ENCODE measurements at places on chromosomes 6 and 20.

DNA sequence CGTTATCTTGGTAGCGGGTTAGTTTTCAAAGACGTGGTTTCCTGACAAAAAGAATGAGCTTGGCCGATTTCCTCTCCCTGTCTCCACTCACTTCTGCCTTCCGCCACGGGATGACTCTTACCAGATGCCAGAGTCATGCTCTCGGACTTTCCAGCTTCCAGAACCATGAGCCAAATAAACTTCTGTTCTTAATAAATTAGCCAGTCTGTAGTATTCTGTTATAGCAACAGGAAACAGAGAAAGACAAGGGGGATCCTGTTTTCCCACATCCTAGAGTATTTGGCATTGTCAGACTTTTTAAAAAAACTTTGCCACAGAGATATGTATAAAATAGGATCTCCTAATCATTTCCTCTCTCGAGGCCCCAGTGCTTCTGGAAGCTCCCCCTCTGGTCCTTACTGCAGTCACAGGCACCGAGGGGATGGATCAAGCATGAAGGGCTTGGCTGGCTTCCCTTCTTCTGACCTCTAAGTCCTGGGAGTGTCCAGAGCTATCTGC is 84.9 kb upstream of the NAA20 start:
- no peak for DNase-seq

DNA sequence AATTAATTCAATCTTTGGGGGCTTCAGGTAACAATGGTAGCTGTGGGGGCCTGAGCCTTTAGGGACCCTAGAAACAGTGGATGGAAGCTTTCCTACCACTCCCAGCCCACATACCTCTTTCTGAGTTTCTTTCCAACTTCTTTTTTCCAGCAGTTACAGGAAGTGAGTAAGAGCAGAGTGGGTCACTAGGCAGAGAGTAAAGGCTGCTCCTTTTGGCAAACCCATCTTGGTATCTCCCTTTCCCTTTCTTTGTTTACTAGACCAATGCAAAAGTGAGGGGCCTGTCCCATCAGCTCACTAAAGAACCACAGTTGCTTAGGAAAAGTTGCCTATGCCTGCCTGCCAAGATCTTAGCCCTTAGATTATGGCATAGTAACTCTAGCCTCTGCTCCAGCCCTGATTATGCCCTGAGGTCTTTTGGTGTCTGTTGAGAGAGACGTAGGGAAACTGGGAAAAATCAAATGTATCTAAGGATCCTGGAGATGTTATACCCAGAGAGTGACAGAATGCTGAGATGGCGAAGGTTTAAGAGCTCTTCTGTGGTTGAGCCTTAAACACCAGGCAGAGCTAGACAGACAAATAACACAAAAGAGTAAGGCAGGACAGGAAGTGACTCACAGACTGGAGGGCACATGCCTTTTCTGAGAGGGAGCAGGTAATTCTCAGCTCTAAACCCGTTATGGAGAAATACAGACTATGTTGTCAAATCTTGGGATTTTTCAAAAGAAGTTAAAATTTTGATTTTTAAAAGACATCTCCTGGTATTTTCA is 31.3 kb downstream of the TRMT6 start:
- DNase-seq, result peak; percentile 12

DNA sequence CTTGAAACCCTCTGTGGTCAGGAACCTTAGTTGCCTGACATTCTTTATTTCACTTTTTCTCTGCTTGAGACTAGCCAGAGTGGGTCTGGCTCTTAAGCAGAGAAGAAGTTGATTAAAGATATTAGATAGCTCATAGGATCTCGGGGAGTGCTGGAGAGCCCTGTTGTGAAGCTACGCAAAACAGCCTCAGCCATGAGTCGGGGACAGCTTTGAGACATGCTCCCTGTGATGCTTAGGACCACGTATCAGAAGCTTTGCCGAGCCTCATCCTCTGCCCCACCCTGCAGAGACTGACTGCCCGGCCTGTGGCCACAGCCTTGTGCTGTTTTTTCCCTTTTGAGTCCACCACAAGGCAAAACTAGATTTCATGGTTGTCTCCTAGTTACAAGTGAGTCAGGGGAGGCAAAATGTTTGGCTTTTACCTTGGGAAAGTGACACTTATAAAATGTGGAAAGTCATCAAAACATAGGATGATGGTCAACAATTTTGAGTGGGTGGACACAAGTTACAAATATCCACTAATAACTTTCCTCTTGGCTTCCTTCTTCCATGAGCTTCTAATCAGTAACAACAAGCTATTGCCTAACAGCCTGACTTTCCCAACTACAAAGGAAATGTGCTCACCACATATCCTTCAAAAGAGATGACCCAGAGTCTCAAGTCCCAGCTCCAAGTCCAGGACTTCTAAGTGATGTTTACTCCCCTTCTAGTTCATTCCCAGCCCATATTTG is 108.4 kb downstream of the JAG1 start:
- DNase-seq, result no peak

- DNase-seq, result no peak
Observed at GRCh38 chr6:85483846-85484245, 34.0 kb downstream of the NT5E start.

DNA sequence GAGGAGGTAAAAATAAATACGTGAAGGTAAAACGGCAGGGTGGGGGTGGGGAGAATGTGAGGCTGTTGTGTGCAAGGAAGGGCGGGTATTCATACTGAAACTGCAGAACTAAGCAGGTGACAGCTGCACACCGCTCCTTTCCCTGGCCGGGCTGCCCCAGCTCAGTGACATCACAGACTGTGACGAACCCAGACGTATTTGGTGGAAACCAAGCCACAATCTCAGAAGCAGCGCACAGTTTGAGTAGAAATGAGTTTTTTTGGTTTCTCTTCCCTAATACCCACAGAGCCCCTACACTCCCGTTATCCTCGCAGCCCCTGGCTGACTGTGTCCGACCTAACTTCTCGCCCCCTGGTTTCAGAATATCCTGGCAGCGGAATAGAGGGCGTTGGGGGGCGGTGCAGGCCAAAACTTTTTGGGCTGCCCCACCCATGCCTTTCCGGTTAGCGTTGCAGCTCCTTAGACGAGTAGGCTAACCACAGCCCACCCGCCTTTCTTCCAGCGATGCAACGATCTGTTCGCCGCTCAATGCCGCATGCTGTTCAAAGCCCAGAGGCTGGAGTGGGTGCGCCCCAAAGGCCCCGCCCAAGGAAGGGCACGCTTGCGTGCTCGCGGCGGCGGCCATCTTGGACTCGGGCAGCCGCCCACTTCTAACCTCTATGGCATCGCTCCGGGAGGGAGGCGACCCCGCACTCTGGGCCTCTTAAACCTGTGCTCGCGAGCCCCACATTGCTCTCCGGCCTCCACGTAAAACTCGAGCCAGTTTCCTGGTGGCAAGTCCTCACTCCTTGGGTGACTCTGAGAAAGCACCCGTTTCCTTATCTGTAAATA is 9.1 kb downstream of the BAK1 start:
- peak; percentile 95 for DNase-seq

- DNase-seq, result peak; percentile 44
Observed at GRCh38 chr20:61608275-61609085, 356.4 kb downstream of the CDH4 start.

GRCh38 chr20:3815703-3816315 is 4.5 kb upstream of the AP5S1 start:
- DNase-seq, result peak; percentile 70

DNA sequence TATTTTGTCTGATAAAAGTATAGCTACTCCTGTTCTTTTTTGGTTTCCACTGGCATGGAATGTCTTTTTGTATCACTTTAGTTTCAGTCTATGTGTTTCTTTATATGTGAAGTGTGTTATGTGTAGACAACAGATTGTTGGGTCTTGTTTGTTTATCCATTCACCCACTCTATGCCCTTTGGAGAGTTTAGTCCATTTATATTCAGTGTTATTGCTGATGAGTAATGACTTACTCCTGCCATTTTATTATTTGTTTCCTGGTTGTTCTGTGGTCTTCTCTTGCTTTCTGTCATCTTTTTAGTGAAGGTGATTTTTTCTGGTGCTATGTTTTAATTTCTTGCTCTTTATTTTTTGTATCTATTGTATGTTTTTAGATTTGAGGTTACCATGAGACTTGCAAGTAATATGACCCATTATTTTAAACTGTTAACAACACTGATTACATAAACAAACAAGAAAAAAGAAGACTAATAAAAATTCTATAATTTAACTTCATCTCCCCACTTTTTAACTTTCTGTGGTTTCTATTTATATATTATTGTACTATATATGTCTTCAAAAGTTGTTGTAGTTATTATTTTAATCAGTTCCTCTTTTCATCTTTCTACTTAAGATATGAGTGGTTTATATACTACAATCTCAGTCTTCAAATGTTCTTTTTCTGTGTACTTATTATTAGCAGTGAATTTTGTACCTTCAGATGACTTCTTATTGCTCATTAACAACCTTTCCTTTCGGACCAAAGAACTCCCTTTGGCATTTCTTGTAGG is 323.4 kb downstream of the BTBD9 start:
- no peak for DNase-seq

DNA sequence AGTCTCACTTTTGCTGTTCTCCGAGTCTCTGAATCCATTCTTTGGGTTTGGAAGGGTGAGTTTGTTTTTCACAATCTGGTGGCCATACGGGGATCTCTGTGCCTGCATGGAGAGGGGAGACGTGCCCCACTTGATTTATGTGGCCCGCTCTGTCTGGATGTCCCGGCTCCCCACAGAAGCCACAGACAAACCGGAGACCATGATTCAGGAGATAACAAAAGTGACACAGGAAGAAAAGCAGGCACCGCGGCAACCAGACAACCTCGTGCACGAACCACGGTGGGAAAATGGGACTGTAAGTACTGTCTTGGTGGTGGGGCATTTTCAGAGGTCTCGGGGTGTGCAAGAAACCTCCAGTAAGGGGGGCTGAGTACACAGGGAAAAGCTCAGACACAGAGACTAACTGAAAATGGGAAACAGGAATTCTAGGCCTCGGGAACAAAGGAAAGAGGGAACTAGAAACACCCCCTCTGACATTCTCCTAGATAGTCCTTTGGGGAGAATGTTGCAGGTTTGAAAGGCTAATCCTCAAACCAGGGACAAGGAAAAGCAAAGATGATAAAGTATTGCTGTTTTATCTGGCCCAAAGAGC is 22.1 kb upstream of the ZNF318 start:
- peak; percentile 47 for DNase-seq

DNA sequence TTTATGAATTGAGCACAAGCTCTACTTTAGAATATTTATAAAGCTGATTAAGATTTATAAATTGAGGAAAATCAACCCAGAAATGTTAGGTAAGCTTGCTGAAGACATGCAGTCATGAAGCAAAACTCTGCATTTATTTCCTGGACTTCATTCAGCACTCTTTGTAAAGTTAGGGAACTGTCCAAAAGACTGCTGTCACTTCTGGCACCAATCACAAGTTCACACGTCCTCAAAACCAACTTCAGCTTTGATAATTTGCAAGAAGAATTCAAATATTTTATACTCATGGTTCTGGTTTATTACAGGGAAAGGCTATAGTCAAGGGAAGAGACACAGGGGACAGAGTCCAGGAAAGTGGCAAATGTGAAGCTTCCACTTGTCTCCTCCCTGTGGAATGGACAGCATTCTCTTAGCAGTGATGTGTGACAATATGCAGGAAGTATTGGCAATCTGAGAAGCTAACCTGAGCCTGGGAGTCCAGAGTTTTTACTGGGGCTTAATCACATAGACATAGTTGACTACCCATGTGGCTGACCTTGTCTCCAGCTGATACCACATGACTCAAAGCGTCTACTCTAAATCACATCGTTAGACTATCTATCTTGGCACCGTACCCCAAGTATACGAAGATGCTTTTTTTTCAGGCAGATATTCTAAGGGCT is 85.4 kb downstream of the PPP1R14C start:
- no peak for DNase-seq

DNA sequence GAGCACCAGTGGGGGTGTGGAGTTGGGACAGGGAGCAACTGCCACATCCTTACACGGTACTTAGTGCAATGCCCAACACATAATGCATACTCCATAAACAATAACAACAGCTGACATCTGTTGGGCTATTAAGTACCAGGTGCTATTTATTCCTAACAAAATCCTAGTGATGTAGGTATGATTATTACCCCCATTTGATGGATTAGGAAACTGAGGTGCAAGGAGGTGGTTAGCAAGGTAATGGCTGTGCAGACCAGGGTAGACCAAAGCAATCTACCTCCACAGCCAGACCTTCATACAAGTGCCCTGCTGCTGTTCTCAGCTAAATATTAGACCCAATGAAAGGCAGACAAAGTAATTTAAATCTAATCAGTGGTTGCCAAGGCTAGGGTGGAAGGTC is 36.8 kb downstream of the SLC13A3 start:
- no peak for DNase-seq

DNA sequence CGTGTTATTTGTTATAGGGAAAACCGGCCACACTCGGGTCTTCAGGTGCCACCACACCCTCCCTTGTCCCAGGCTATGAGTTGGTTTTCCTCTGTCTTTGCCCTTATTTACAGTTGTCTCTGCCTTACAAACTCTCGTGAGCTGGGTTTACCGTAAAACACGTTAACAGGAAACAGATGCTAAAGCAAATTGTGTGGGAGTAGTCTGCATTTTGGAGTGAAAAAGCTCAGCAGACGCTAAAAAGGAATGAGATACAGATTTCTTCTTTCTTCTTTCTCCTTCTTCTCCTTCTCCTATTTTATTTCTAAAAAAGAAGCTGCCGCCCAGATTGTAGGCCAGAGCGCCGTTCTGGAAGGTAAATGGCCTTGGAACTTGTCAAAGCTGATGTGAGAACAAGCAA is 51.9 kb downstream of the APCDD1L start:
- DNase-seq, result no peak

- DNase-seq, result no peak
Observed at GRCh38 chr6:259316-259715, 33.0 kb upstream of the DUSP22 start.

GRCh38 chr6:9168669-9169068 is 733.3 kb upstream of the SLC35B3 start:
- no peak for DNase-seq

GRCh38 chr6:98525860-98526259 is 308.5 kb upstream of the POU3F2 start:
- DNase-seq, result no peak

DNA sequence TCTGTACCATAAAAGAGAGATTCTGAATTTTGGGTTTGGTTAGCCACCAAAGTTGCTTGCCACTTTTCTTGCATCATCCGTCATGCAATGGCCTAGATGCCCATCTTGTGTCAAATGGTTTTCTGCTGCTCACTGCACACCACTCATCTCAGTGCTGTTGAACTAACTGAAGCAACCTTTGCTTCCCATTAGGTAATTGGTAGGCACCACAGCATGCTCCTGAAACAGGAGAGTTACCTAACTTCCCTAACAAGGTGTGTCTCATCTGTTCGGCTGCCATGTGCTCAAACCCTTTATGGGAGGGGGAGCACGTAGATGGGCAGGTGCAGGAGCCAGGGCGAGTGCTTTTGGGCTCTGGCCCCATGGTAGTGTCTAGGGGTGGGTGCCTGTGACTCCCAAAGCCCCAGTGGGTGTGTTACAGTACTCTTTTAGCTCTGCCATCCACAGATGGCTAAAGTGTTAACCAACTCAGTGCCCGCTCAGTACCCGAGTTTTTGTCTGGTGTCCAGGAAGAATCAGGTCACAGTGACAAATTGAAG is 147.4 kb upstream of the SPACA1 start:
- DNase-seq, result no peak

- no peak for DNase-seq
Observed at GRCh38 chr20:62902926-62903615, 23.2 kb downstream of the DIDO1 start.

DNA sequence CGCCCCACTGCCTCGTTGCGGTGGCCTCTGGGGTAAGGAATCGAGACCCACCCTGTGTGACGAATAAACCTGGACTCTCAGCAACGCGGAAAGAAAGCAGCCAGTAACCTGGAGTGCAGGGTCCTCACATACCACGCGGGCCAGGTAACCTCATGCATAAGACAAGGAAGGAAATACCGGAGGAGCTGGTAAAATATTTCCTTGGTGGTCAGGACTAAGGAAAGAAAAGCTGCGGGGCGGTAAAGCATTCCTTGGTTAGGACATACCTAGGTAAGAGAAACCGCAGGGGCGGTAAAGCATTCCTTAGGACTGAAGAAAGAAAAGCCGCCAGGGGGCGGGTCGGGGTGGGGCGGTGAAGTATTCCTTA is 80.7 kb downstream of the SYTL3 start:
- DNase-seq, result no peak

All from DND-41 (cell line).